ENCODE measurements at places on chromosomes 5 and 9.

DNA sequence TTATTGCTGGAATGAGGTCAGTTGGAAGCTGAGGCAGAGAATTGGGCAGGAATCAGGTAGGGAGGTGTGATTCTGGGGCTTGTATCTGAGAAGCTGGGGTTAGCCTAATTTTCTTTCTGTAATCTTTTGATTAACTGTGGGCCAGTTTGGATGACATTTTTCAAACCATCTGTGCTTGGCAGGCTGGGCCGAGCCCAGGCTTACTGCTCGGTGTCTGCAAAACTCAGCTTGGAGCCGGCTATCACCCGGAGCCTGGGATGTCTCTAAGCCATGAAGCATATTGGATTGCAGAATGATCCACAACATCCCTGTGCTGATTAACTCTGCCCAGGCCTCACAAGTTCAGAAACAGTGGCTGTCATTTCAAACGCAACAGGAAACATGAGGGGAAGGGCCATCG, 26.5 kb downstream of the KCNMB1 start:
- no peak for DNase-seq

DNA sequence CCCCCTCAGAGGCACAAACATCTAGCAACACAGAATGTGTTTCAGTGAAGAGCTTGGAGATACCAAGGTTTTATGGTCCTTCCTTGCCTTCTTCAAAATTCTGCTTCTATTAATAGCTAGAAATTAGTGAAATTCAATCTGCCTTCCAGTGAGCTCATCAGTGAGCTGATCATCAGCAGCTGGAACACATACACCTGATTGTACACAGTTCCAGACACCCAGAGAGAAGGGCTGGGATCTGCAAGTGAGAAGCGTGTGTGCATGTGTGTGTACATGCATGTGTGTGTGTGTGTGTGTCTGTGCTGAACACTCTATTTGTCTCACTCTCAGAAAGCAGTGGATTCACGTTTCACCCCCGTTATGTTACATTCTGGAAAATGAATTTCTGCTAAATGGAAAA, 28.5 kb downstream of the CFAP90 start:
- no peak for DNase-seq

DNA sequence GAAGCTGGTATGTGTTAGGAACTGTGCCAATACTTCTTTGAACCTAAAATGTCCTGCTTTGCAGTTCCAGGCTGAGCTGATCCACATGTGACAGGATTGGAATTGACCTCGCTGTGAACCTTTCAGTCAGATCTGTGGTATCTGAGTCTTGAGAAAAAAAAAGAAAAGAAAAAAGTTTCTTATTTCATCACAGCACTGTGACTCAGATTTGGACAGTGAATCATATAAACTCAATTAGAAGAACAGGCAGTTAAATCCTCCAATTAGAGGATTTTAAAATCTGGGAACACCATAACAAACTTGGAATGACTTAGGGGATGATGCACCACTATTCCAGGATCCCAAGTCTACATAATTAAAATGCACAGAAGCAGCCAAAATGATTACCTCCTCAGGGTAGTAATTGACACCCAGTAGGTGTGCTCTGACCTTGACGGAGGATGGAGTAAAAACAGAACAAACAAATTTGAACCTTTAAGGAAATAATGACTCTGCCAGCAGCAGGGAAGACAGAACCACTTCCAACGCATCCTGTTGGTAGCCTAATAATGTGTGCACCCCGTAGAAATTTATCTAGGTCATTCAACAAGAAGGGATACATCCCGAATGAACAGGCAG, 57.8 kb upstream of the RAI14 start:
- no peak for DNase-seq

GRCh38 chr5:180782748-180783147, 19.9 kb downstream of the MGAT1 start:
- DNase-seq, result no peak

GRCh38 chr9:38416461-38416860, 7.8 kb downstream of the IGFBPL1 start:
- no peak for DNase-seq

DNA sequence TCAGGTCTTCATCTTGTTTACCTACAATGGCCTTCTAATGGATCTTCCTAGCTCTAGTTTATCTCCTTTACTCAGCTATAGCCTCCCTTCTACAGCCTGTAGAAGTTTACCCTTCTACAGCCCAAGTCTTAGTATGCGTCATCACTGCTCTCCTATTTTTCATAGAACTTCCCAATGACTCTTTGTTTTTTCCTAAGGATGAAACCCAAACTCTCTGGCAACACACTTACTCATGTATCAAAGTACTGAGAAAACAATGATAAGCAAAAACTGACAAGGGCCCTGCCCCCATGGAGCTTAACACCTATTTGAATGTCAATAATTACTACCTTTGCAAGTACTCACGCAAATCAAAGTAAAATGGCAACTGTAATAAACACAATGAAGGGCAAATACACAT, 33.7 kb downstream of the LEAP2 start:
- no peak for DNase-seq

GRCh38 chr5:122532035-122532434, 220.0 kb downstream of the SNCAIP start:
- DNase-seq, result no peak

DNA sequence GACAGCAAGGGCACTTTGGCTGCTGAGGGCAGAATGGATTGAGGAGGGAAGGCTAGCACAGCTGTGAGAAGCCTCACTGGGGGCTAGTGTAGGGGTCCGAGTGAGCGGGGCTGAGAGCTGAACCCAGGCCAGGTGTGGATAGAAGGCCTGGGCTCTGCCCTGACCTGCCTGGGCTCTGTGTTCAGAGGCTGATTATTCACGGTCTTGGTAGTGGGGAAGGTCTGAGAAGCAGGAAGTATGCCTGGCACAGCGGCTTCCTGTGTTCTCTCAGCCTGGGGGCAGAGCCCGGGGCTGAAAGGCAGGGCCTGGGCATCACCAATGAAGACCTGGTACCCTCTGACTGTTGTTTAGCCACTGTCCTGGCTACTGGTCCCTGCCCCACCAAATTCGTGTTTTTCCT, 136.4 kb upstream of the TBC1D2 start:
- DNase-seq, result no peak

- peak; percentile 68 for DNase-seq
Measured at GRCh38 chr9:126621919-126622735, 8.4 kb downstream of the LMX1B start.

DNA sequence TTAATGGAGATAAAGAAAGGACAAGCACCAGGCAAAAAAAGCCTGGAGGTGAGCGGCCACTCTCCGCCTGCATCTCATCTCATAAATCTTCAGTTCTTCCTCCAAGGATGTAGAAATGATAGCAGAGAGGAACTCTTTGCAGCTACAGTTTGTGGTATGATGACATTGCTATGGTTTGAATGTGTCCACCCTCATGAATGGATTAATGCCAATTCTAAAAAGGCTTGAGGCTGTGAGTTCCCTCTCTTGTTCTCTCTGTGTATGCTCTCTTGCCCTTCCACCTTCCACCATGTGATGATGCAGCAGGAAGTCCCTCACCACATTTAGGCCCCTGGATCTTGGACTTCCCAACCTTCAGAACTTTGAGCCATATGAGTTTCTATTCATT, 126.4 kb downstream of the SPOCK1 start:
- no peak for DNase-seq

DNA sequence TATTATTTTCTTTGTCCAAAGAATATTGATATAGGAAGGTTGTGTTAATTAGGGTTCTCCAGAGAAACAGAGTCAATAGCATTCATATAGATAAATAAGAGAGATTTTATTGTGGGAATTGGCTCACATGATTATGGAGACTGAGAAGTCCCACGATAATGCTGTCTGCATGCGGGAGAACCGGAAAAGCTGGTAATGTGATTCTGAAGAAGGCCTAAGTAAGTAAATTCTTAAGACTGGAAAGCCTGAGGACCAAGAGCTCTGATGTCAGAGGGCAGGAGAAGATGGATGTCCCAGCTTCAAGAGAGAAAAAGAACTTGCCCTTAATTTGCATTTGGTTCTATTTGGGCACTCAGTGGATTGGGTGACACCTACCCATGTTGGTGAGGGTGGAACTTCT, 307.4 kb upstream of the C9orf72 start:
- no peak for DNase-seq

- DNase-seq, result no peak
Measured at GRCh38 chr9:72633966-72634365, 112.6 kb downstream of the TMC1 start.

- no peak for DNase-seq
Measured at GRCh38 chr9:78994471-78994870, 577.3 kb upstream of the TLE4 start.

Data from H9 (cell line).